Fibroblast of skin of right quadriceps (primary cell): ENCODE measurements at places on chromosomes 12 and 14.

DNA sequence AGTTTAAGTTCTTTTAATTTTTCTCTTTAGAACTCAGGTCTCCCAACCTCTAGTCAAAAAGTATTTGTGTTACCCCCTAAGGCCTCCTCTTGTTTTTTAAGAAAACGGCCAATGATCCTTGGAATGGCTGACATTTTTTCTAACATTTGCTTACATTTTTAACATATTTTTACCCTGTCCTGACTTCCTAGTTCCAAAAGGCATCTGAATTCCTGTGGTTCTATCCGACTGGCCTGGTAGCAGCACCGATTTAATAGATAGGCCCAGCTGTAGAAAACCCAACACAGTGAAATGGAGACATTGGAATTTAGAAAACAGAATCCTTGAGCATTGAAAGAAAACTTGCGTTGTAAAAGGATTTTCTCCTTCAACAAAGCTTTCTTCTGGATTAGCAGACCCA is 134.7 kb upstream of the GSC start:
- peak; percentile 67 for DNase-seq

DNA sequence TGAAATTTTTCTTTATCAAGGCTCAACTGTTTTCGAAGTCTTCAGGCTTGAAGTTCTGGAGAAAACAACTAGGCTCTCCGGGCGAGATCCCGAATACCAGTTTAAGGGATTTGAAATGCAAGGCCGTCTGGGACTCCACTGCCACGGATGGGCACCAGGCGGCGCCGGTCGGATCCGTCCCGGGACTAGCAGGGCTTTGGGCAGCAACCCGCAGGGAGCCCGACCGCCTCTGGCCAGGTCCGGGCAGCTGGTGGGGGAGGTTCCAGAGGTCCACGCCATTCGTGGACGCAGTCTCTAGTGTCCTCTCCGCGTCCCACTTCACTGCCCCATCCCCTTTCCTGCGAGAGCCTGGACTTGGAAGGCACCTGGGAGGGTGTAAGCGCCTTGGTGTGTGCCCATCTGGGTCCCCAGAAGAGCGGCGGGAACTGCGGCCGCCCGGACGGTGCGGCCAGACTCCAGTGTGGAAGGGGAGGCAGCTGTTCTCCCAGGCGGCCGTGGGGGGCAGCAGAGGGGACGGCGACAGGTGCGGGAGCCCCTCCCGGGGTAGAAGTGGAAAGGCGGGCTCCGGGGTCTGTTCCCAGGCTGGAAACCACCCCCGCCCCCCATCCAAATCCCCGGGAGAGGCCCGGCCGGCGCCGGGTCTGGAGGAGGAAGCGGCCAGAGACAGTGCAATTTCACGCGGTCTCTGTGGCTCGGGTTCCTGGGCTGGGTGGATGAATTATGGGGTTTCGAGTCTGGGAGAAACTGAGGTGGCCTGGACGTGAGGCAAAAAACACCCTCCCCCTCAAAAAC is 838 bp upstream of the ERBB3 start:
- DNase-seq = peak; percentile 56

DNA sequence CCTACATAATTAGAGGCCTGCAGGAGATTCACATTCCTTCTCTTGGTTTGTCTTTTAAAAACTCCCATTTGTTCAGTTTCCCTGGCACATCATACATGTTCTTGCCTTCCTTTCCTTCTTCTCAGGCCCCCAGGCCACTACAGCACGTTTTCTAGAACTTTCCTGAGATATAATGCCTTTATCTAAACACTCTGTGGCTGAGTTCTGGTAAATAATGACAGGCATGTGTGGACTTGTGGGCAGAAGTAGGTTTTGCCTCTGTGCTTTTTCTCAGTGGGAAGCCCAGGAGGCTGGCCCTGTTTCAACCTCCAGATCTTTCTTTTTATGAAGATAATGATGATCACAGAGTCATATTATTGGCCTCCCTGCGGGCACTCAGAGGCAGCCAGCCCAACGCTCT is 117.2 kb downstream of the TMX1 start:
- no peak for DNase-seq

DNA sequence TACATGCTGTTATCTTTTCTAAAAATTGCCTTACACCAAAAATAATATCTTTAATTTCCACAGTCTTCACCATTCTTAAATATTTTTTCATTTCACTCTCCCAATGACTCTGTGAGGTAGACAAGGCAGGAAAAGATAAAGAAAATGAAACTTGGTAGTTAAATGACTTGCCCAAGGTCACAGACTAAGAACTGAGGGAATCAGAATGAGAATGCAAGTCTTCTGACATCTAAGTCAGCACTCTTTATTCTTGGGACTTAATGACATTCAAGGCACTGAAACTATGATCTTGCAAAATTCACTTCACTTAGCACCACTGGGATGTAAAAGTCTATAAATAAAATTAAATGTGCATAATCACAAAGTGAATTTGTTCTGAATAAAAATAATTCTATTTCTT is 104.5 kb downstream of the SLC2A13 start:
- no peak for DNase-seq

DNA sequence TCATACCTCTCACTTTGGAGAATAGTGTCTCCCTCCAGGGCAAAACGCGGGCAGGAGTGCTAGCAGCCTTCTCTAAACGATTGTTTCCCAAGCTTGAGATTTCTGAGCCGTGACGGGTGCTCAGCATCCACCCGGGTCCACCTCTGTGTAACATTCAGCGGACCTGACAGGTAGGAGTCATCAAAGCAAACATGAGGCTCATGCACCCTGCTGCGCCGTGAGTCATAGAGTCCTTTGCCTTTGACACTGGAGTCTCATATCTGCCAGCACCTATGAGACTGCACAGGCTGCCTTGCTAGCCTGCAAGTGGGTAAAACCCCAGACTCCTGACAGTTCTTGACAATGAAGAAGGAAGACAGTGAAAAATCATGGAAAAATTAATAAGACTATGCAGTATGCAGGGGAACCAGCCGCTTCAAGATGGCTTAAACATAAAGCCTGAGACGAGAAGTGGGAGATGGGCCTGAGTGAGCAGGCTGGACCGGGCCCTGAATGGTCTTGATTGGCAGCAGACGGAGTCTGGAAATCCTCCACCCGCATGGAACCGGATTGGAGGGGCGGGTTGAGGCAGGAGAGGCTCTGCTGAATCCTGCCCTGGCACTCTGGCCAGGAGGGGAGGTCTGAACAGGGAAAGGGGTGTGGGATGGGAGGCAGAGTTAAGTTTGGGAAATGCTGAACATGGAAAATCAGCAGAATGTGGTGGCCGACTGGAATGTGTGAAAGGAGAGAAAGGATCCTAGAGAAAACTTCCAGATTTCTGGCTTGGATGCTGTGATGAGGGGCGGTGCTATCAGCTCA is 54.2 kb downstream of the LGMN start:
- DNase-seq = no peak

DNA sequence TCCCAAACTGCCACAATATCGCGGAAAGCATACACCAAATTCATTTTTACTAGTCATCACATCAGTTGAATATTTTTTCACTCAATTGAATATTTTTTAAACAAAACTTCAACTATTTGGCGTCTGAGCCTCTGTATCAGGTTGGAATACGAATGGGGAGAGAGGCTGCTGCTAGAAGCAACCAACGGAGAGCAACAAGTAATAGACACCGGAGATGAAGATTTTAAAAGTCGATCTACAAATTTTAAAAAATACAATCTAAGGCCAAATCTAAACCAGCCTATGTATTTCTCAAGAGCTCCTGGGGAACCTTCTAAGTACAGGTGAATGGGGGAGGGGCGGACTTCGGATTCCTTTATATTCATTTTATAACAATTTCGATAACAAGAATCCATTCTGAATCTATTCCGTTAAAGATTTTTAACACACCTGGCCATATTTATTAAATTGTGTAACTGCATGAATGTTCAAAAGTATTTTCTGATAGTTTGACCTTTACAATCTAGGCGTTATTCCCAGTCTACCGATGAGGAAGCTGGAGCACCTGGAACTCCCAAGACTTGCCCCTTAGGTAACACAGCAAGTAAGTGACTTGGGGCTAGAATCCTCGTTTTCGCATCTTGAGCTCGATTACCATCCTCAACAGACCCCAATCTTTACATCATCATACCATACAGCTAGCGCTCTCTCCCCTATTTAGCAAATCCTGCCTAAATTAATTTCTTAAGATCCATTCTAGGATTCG is 1.2 kb downstream of the GNPNAT1 start:
- DNase-seq = no peak

- no peak for DNase-seq
These were observed 1.1 kb upstream of the KLHDC2 start for GRCh38 chr14:49766839-49767238.

DNA sequence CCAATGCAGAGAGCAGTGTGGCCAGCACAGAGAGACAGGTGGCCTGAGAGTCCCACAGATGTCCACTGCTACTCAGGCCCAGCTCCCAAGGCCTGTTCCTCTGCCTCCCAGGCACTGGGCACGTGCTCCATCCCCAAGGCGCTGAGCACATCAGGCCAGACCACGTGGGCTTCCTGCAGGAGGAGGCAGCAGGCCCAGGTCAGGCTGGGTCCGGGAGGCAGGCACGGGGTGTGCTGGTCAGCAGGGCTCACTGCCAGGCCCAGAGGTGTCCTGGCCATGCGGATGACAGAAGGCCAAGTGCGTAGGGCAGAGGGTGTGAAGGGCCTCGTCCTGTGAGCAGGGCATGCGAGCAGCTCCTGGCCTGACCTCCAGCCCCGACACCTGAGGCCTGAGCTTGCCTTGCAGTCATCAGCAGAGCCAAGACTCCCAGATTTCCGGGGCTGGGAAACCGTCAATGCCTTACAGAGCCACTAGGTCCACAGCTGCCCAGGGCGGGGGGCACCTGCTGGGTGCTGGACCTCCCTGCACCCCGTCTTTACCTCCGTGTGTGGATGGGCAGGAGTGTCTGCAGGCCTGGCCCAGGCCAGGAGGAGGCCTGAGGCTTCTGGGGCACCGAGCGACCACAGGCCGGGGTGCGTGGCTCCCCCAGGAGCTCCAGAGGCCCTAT is 14.9 kb downstream of the TRMT61A start:
- DNase-seq = no peak

DNA sequence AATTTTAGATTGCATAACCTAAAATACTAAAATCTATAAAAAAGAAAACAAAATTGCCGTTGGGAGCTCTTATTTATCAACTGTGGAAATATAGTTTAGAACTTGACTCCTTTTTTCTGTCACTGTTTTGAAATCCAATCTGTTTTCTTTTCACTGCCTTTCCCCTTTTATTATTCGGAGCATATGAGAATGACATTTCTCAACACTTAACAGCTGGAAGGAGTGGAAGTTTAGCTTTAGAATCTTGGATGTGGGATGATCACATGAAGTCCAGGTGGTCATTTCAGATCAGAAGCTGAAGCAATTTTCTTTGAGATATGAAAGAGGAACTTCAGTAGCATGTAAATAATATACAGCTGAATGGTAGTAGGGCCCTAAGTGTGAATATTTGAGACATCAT is 16.7 kb downstream of the TRHDE start:
- DNase-seq = no peak

- no peak for DNase-seq
These were observed 105.7 kb upstream of the RESF1 start for GRCh38 chr12:31853520-31853919.

GRCh38 chr12:22626406-22626805 is 1.4 kb downstream of the ETNK1 start:
- DNase-seq = peak; percentile 15

- no peak for DNase-seq
These were observed 1.6 kb upstream of the MLXIP start for GRCh38 chr12:122076743-122077495.

DNA sequence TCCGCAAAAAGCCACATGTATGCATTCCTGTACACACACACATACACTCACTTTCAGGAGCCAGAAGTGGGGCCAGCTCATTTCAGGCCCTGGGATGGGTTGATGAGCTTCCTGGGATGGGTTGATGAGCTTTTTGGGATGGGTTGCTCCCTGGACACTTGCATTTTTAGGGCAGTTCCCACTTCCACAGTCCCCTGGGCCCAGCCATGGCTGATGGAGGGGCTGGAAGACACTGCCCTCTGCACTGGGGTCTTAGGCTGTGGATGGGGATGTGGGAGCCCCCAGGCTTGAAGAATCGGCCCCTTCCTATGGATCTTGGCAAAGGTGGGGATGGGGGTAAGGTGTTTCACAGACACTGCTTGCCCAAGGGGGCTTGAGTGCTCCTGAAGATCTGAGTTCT is 12.7 kb downstream of the ACVRL1 start:
- no peak for DNase-seq

DNA sequence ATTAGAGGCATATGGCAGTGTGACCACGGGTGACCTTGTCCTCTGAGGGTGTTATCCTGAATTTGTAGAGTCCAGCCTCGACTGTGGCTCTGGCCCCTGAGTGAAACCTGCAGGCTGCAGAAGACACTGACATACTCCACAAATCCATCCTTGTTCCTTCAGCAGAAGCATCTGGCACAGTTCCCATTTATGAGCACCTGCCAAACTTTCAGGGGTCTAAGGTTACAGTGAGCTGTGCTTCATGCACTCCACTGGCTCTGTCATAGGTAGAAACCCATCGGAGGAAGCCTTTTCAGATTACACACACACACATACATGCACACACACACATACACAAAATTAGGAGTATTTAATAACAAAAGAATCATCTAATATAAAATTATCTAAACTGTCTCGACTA is 13.6 kb upstream of the NUAK1 start:
- DNase-seq = no peak

- DNase-seq = peak; percentile 54
These were observed 92.9 kb downstream of the ERC1 start for GRCh38 chr12:1083889-1084262.

DNA sequence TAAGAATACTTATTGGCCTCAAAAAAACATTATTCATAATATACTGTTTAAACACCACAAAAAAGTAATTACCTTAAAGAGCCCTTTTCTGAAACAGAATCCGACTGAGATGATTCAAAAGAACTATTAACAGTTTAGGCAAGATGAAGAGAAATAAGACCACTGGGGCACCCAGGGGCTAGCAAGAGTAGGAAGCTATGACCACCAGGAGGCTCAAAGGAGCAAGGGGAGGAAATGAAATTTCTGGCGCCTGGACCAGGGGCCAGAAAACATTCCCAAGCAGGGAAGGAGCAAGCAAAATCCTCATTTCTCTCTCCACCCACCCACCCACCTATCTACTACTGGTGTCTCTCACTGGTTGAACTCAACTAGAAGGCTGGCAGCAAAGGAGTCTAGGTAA is 6.3 kb upstream of the DCAF4 start:
- DNase-seq = no peak

DNA sequence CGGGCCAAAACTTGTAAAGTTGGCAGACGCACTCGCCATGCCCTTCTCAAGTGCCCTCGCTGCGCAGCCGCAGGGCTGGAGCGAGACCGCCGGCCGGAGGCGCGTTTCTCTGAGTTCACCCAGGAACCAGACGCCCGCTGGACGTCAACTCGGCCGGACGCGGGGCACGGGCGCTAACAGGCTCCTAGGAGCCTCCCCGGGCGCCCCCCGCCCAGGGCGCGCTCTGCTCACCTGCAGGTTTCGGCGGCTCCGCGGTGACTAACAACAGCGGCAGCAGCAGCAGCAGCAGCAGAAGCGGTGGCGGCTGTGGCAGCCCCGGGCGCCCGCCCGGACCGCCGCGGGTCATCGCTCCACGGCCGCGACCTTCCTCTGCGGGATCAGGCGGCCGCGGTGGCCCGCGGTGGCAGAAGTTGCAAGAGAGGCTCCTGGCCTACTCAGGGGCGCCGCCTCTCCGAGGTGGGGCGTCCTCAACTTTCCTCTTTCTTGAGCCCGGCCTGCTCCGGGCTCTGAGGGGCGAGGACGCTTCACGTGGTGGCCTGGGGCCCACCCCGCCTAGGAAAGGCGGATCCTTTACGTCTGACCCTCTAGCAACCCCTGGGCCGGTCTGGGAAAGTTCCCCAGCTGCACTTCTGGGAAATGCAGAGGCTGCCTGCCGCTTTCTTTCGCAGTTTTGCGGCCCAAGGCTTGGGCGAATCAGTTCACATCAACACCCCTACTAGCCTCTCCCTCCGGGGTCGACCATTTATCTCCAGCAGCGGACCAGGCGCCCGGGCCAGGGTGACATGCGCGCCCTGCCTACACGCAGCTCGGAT is at the start of gene PLBD1:
Gene PLBD1, minus strand, starts transcription at position 533 of the 812 bp plus-strand sequence. Its CDS starts 187 bp downstream, at position 346.
- DNase-seq = no peak
